ENCODE measurements at places on chromosomes 7 and 10.

DNA sequence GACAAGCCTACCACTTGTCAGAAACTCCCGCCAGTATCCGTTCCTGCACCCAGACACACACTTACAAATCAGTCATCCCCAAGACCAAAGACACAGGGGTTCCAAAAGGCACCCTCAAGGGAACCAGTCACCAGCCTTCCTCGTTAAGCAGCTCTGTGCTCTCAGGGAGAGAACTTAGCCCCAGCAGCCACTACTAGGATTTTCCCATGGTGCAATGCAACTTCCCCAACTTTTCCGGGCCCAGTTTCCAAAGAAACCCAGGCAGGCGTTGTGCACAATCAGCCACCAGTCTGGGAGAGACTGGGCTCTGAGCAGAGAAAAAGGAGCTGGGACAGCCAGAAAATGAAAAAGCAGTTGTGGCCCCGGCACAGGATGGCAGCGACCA, 1.2 kb downstream of the DLG5 start:
- DNase-seq, result peak; percentile 62

DNA sequence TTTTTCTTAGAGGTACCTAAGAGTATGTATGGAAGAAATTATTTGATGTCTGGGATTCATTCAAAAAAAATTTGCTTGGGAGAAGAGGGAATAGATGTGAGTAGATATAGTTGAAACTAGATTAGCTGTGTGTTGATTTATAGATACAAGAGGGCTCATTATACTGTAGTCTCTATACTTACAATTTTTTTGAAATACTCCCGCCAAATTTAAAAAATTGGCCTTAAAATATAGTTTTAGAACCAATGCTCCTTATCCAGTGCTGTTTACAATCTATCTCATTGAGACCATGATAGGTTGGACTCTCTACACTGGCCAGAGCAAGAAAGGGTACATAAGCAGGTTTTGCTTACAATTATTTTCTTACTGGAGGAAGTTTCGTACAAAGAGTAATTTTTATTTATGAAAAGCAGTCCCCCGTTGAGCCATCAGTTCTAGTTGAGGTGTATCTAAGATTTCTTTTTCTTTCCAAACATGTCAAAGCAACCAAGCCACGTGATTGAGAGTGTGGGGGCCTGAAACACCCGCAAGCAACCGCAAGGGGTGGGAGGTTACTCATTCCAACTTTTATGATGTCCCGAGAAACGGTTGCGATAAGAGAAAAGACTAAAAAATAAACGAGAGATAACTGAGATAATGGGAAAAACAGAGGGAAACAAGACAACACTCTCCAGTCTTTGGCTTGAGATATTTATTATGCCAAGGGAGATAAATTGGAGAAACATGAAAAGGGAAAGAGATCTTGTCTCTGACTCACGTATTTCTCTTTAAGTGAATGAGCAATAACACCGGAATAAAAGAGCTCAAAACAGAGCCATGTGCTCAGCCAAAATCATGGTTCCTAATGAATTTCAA, 729.2 kb downstream of the LRMDA start:
- no peak for DNase-seq

DNA sequence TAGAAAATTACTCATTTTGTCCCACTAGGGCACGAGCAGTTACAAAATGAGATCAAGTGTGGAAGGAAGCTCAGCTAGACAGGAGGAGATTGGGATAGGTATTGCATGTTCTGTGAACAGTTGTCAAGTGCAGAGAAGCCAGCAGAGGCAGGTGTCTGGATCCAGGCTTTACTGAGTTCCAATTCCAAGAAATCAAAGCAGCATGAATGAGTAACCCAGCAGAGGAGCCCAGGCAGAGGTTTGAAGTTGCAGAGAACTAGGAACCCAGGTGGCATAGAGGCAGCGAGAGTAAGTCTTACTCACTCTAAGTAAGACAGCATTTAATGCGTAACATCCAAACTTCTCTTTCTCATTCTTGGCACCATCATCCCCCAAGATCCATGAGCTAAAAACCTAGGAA, 11.8 kb downstream of the MRC1 start:
- no peak for DNase-seq

DNA sequence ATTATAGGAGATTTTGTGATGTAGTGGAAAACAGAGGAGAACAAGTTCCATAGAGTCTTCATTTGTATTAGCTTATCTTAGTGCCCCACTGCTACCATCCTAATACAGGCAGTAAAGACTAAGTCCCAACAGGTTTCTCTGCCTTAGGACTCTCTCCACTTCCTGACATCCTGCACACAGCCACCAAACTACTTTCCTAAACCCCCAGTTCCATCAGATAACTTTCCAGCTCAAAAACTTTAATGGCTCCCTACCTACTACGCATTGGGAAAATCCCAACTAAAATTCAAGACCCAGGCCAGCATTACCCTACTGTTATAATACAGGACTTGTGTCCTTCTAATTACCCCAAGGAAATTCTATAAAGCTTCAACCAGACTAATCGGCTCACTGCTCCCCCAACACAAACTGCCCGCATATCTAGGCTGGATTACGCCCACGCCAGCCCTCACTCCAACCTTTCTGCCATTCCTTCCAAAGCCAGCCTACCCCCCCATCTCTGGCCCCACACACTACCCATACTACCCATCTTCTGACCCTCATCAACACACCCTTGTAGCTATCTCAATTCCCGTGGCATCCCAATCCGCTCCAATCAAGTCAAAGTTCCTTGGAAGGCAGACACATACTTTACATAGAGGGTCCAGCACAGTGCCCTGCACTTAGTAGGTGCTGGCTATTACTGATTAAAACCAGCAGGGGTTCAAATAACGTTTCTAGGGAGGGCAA, 1.4 kb downstream of the IDE start:
- DNase-seq, result no peak

GRCh38 chr7:148289630-148290029, 300.9 kb upstream of the C7orf33 start:
- no peak for DNase-seq

DNA sequence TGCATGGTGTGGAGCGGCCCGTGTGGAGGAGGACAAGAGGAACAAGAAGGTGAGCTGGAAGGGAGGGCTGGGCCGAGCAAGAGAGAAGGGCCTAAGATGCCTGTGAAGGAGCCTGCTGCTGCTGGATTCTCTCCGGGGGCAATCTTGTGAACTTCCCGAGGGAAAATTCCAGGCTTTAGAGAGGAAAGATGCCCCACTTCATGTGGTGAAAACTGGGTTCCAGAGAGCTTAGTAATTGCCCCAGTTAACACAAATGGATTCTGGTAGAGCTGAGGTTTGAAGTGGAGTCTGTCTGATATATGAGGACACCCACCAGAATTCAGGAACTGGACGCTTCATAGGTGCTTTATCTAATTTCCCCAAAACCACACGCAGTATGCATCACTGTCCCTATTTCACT, 114.1 kb upstream of the ZMIZ1 start:
- DNase-seq, result no peak

DNA sequence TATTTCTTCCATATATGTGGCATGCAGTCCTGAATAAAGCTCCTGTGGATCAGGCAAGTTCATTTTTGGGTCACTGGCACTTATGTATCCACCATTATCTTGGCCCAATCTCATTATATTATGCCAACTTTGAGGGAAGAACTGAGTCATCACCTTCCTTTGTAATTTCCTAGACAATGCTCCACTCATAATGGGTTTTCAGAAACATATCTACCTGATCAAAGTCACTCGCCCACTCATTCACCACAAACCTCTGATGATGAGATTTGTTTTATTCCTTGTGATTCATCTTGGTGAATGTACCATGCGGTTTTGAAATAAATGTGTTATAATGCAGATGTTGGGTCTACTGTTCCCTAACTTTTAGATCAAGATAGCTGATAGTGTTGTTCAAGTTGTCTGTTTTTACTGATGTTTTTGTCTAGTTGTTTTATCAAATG, 525.8 kb downstream of the KIF20B start:
- peak; percentile 81 for DNase-seq

GRCh38 chr7:69283421-69283820, 314.9 kb upstream of the AUTS2 start:
- no peak for DNase-seq

DNA sequence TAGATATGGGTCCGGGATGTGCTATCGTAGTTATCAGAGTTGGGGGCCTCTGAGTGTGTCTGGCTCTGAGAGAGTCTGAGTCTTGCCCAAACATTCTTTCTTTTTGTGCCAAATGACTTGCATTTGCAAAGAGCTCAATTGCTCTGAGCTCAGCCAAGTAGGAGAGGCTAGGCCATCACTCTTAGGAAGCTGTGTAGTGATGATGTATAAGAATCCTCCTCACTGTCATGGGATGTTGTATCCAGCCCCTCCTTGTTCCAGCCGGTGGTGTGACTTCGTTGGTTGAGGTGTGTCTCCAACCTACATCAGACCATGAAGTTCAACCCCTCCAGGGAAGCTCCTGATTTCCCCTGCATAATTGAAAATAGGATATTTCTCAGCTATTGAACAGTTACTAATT, 97.5 kb upstream of the NPS start:
- no peak for DNase-seq

- DNase-seq, result no peak
Measured at GRCh38 chr7:40531956-40532355, 397.2 kb downstream of the SUGCT start.

- peak; percentile 11 for DNase-seq
Measured at GRCh38 chr7:137287651-137288258, 55.8 kb downstream of the PTN start.

GRCh38 chr7:43669286-43670081, 59.8 kb downstream of the COA1 start:
- no peak for DNase-seq

- no peak for DNase-seq
Measured at GRCh38 chr7:78562191-78562590, 763.6 kb downstream of the PHTF2 start.

DNA sequence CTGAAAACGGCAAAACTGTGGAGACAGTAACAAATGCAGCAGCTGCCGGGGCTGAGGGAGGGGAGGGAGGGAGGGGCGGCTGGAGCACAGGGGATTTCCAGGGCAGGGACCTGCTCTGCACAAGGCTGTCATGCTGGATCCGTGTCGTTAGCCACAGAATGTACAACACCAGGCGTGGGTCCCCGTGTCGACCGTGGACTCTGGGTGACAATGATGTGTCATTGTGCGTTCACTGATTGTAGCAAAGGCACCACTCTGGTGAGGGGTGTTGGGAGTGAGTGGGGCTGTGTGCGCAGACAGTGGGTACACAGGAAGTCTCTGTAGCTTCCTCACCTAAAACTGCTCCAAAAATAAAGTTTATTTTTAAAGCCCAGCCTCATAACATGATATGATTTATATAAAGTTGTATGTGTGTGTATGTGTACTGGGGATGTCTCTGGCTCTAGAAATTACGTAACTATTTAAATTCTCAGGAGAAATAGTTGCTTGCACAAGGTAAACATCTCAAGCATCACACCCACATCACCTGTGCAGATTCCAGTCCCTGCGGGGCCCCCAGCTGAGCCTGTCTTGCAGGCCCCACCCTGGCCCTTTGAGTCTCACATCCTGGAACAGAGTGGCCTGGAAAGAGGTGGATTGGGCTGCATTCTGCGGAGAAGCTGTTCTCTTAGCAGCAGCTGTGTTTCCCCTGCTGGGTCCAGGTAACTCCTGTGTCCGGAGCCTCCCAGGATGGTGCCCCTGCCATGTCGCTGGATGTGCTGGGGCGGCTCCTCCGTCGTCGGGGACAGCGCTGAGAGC, 135.7 kb downstream of the DYNC2I1 start:
- no peak for DNase-seq

DNA sequence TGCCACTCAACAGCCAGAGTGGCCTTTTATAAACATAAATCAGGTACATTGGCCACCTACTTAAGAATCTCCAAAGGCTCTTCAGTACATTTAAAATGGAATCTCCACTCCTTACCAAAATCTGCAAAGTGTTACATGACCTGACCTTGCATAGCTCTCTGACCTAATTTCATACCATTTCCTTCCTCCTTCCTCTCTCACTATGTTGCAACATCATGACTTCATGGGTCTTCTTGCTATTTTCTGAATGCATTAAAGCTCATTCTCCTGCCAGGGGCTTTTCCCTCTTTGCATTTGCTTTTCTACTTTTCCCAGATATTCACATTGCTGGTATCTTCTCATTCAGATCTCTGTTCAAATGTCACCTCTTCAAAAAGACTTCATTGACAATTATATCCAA, 22.1 kb upstream of the PPP1R17 start:
- no peak for DNase-seq

DNA sequence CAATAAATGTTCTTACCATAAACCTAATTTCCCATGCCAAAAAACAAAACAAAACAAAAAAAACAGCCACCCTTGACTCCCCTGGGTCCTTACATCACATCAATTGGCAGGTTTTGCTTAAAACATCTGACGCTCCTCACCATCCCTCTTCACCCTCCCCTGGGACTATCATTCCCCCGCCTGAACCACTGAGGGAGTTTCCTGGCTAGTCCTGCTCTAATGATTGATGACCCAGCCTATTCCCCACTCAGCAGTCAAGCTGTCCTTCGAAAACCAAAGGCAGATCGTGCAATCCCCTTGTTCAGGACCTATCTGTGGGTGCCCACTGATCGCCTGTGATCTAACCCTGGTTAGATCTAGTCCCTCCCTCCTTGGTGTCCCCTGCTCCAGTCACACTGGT, 11.2 kb upstream of the FRMPD2 start:
- DNase-seq, result no peak

DNA sequence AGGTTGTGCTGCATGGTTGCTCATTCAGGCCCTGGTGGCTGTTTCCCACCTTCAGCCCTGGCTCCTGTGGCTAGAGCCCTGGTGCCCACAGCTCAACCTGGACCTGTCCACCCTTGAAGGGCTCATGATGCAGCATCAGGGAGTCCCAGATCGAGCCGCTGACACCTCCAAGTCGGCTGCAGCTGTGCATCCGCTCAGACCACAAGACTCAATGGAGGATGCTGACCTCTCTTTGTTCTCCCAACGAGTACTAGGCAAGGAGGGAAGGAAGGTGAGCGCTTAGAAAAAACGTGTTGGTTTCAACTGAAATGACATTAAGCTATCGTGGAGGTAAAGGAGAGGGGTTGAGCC, 9.5 kb upstream of the C10orf95 start:
- no peak for DNase-seq

Measured in EL (cell line).